ENCODE measurements at places on chromosomes 5 and 9.

DNA sequence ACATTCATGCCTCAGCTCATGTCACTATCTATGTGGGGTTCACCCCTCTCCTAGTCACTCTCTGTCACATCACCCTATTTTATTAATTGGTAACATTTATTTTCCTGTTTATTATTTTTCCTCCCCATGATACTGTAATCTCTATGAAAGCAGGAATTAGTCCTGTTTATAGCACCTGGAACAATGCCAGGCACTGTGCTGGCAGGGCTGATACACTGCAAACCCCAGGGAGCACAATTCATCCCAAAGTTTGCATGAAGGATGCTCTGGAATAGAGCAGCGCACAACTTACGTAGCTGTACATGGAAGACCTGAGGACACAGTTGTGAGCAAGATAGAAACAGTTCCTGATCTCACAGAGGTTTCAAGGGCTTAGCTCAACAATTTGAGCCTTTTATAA, 103.2 kb downstream of the NSG2 start:
- no peak for DNase-seq

DNA sequence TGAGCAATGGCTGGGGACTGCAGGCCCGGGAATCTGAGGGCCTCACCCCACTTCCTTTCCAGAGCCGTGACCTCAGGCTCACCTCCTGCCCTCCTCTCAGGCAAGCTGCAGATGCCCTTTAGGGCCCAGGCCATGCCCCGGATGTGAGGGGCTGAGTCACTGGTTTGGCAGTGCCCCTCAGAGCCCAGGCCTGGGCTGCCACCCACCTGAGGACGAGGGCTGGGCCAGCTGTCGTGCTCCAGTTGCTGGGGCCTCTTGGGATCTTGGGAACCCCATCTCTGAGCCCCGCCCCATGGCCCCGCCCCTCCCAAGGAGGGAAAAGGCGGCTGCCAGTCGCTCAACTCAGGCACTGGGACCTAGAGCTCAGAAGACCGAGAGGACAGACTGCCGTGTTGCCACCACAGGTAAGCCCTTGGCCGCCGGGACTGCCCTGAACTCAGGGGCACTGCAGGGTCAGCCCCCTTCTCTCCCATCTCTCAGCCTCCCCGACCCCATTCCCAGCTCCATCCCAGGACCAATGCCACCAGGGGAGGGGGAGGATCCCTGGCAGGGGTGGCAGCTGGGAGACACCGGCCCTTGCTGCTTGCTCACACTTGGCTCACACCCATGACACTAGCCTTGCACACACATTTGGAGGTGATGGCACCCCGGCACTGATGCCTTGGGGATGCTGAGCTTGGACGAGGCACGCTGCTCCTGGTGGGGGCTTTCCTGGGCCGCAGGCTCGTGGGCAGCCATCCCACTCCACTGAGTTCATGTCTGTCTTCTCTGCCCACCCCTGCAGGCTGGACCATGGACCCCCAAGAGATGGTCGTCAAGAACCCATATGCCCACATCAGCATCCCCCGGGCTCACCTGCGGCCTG, at the start of gene CYSRT1:
CYSRT1 (plus strand) TSS at position 345 of the 865 bp plus-strand sequence; CDS start at position 793, 448 bp downstream.
- no peak for DNase-seq

- DNase-seq, result no peak
Measured at GRCh38 chr5:81830596-81830995, 79.7 kb upstream of the SSBP2 start.

GRCh38 chr5:132853323-132853722, 12.9 kb downstream of the GDF9 start:
- DNase-seq, result no peak

- DNase-seq, result peak; percentile 68
Measured at GRCh38 chr5:149413477-149414210, 34.6 kb upstream of the IL17B start.

All from aorta (tissue), 5 donors.